ENCODE measurements at places on chromosomes 5 and 9.

DNA sequence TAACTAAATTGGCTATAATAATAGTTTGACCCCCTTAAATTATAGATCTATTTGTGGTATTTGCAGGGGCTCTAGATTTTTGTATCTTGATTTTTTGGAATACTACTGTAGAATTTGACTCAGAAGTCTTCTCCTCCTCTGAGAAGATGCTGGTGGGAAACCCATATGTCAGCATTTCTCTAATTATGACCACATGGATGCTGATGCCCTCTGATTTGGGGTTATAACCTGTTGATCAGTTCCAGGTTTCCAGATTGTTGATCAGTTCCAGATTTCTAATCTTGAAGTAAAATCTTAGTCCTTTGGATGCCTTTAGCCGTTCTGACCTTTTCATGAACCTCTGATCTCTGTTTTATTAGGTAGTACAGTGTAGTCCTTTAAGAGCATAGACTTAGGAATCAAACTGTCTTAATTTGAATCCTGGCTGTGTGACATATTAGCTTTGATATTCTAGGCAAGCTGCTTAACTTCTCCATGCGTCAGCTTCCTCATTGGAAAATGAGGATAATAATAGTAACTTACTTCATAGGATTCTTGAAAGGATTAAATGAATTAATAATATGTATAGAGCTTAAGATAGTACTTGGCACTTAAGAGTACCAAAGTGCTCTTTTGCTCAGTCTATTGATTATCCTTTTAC, 8.1 kb downstream of the FSD1L start:
- DNase-seq = peak; percentile 44

- DNase-seq = no peak
Measured at GRCh38 chr9:3244963-3245653, 280.7 kb downstream of the RFX3 start.

- DNase-seq = no peak
Measured at GRCh38 chr9:114092336-114092735, 6.8 kb downstream of the KIF12 start.

DNA sequence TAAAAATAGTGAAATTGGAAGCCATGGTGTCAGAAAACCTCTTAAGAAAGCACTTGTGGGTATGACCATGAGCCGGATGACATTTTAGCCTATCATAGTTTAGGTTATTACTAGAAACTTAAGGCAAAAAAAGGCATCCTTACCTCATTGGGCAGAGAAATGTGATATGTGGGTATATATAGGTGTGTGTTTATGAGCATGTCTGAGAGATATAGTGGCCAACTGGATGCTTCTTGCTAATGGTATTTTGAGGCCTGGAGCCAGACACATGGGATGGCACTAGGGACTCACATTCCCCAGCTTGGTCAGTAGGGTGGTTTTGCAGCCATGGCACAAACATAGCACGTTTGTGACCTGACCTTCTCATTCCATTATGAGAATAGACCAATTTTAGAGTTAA, 295.6 kb upstream of the MEF2C start:
- DNase-seq = no peak

- no peak for DNase-seq
Measured at GRCh38 chr9:132792547-132792946, 85.5 kb downstream of the AK8 start.

Data from fibroblast of mammary gland (primary cell).